ENCODE measurements at places on chromosomes 5 and 9. TPM values are rescaled to one million over a fixed set of nuclear protein-coding genes. Genes with fewer than 3 reads are reported as not detected.

Gene ENTREP1
- under 0.01 TPM for total RNA-seq

DNA sequence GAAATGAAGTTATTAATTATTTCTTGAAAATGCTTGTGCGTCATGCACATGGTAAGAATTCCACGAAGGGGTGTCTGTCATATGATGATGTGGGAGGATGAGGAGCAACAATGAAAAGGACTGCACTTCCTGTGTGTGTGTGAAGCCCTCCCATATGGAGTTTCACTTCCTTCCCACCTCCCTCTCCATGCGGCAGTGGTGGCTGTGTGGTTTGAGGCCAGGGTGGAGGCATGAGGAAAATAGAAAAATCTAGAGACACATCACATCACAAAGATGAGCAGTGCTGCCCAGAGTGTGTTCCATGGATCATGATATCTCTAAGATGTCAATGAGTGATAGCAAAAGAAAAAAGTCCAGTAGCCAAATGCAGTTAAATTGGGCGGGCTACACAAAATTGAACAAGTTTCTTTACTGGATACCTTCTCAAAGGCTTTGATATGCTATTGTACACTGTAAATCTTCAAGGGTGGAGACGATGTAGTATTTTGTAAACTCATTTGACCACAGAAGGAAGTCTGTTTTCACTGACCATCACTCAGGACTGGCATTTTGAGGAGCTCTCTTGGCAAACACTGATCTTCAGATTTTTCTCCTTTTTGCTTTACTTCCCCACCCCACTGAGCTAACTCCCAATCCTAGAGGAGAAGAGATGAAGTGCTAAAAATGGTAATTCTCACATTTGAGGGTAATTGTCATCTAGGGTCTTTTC, 55.7 kb upstream of the EQTN start:
- no peak for DNase-seq

- DNase-seq = no peak
Measured at GRCh38 chr9:126131066-126132010, 195.3 kb upstream of the MVB12B start.

Gene SLC36A2
- not detected for total RNA-seq

DNA sequence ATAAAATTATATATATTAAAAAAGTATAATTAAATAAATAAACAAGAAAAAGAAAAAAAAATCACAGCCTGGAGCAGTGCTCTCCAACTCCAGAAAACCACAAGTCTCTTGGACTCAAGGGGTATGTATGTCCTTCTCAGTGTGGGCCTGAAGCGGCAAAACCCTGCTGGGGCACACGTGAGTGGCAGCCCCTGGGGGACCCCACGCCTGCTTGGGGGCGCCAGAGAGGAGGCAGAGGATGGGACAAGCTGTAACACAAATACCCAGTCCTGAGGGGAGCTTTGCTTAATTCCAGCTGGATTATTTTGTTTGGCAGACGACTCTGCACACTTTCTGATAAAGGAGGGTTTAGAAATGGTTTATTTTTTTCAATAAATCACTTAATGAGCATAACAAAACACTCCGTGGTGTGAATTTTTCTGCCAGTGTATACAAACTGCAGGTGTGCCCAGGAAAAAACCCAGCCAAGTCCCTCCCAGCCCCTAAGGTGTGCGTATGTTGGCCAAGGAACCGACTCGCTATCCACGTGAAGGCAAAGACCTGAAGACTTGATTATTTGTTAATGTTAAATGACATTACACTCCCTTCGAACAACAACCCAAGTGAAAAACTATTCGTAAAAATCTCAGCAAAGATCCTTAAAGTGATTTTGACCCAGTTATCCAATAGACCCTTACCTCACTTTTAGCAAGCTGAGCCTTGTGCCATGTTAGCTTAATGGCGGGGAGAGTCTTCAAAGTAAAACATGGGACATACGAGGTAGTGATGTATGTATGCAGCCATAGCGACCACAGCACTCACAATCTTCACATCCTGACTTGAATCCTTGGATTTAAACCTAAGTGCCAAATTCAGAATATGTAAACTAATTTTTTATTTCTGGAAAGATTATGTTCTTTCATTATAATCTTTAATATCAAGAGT, 32.9 kb downstream of the ANKH start:
- DNase-seq = no peak

- peak; percentile 48 for DNase-seq
Measured at GRCh38 chr5:126984632-126985031, 45.7 kb downstream of the MARCHF3 start.

Gene SCGB3A2
- not detected for total RNA-seq

Gene PKN3
- total RNA-seq = 1.7 TPM

Gene LIX1
- not detected for total RNA-seq

- peak; percentile 43 for DNase-seq
Measured at GRCh38 chr9:7510199-7510598, 289.4 kb downstream of the DMAC1 start.

DNA sequence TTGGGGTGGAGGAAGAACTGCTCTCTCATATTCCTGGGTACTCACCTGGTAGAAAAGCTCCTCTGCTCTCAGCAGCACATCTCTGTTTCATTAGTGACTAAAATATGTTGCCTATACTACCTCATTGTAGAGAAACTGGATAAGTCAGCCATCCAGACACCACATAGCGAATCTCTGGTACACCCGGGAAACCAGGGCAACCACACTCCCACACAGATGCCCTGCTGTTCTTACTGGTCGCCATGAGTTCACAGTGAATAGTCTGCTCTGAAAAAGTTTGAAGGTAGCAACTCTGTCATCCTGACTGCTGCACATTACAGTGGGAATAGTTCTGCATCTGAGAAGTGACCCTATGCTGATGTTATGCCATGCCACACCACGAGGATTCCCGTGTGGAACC, 135.0 kb downstream of the ENTREP1 start:
- DNase-seq = no peak

Gene INSL4
- not detected for total RNA-seq

DNA sequence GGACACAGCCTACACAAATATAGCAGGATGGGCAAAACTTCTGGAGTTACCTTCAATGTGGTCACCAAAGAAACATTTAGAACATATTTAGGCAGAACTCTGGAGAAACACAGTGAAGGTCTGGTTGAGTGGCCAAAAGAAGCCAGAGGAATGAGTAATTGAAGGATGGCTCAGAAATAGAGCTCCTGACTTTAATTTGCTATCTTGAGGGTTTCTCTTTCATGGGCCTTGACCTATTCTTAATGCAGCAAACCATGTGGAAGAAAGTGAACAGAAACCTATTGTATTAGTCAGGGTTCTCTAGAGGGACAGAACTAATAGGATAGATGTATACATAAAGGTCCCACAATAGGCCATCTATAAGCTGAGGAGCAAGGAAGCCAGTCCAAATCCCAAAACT, 650.5 kb downstream of the ACTL7B start:
- DNase-seq = no peak

DNA sequence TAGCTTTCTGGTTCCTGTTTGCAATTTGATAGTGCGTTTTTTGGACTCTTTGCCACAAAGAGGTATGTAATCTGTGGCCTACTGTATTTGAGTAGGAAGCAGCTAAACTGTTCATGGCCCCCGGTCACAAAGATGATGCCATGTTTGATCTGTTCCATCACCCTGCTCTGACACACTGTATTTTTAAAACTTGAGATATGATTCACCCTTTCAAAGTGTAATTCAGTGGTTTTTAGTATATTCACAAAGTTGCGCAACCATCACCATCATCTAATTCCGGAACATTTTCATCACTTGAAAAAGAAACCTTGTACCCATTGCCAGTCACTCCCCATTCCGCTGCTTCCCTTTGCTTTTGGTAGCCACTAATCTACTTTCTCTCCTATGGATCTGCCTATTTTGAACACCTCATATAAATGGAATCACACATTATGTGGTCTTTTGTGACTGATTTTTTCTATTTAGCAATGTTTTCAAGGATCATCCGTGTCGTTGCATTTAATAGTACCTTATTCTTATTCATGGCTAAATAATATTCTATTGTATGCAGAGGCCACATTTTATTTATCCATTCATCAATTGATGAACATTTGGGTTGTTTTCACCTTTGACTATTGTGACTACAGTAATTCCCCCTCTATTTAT, 141.6 kb downstream of the NR3C1 start:
- DNase-seq = peak; percentile 77

Gene CYSRT1
- total RNA-seq = 0.51 TPM

DNA sequence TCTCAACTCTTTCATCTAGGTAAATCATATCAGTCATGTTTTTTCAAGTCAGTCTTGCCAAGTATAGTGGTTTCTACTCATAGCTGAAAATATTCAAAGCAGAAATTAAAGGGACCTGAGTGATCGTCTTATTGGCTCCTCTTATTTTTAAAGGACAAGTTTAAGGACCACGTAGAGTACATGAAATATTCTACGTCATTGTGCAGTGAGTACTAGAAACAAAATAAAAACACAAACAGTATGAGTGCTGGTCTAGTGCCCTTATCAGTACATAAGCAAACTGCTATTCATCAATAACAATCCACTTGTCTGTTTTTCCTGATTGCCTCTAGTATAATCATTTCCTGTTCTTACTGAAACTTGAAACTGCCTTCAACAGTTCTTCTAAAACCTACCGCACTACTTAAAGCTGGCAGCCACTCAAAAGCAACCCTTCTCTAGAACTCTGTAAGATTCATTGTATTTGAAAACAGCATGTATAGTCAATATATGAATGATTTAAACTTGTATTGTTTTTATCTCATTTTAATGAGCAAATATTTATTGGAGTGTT, 853.7 kb downstream of the TAF11L14 start:
- DNase-seq = peak; percentile 18
